H9 (cell line): ENCODE measurements at places on chromosomes 12 and 14. TPM values are rescaled to one million over a fixed set of nuclear protein-coding genes. Genes with fewer than 3 reads are reported as not detected.

- no peaks in the 10 kb centered on the region for H3K27me3 ChIP-seq
- H3K4me1 ChIP-seq: no peaks in the 10 kb centered on the region
- H3K27ac ChIP-seq: no peak overlapping the region
- no peak overlapping the region for H3K4me3 ChIP-seq
Observed at GRCh38 chr12:96883571-96883970, 23.5 kb upstream of the NEDD1 start.

DNA sequence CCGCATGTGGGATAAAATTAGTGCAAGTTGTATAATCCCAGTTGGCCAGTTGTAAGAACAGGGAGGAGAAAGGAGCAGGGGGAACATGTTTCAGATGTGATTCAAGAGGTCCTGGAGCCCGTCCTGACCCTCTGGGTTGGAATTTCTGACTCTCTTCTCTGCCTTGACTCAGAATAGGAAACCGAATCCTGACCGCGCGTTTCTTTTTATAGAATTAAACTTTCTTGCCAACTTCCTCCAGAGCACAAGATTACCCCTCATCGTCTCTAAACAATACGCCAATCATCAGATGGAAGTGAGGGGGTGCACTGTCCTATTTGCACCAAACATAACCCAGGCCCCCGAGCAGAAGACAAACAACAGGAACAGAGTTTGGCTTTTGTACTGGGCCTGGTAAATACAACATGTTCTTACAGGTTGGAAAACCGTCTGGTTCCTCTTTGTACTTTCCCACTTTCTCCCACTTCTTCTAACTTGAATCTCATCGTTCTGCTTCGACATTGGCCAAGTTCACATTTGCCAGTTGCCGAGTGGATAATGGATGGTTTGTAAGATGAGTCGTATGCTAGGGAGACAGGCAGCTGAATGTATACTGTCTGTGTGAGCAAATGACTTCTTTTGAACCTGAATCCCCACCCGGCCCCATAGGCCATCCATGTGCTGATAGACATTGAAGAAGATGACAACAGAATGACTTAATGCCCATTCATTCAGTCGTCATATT is 42.6 kb upstream of the MED13L start:
- H3K36me3 ChIP-seq: no peaks in the 10 kb centered on the region
- no peak for DNase-seq
- no peaks in the 10 kb centered on the region for H3K4me1 ChIP-seq
- H3K27ac ChIP-seq: no peak overlapping the region
- H3K4me3 ChIP-seq: no peak overlapping the region

GRCh38 chr12:10235761-10236631 is 23.3 kb downstream of the GABARAPL1 start:
- no peaks in the 10 kb centered on the region for H3K27me3 ChIP-seq
- H3K36me3 ChIP-seq: peaks cover 35% of the 10 kb centered on the region
- no peak for DNase-seq
- H3K4me1 ChIP-seq: no peaks in the 10 kb centered on the region
- no peak overlapping the region for H3K4me3 ChIP-seq

- DNase-seq: no peak
- no peaks in the 10 kb centered on the region for H3K4me1 ChIP-seq
- H3K27ac ChIP-seq: no peak overlapping the region
- H3K4me3 ChIP-seq: no peak overlapping the region
- no peaks in the 10 kb centered on the region for H3K36me3 ChIP-seq
- H3K27me3 ChIP-seq: no peaks in the 10 kb centered on the region
Observed at GRCh38 chr12:25189656-25190055, 5.3 kb downstream of the DNAI7 start.

DNA sequence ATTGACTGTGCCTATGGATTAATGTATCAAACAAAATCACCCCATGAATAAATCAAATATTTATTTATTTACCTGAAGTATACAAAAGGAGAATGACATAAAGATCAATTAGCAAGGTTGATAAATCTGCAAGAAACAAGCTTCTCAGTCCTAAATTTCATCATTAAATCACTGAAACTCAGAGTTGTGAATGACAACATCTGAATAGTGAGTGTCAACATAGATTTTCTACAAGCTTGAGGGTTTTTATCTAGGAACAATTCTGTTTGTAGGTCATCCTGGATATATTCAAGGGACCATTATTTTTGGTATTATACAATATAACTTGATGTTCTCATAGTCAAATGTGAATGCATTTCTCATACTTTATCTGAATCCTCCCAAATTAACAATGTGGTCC is 17.4 kb upstream of the KLRF1 start:
- H3K27ac ChIP-seq: no peak overlapping the region
- DNase-seq: no peak
- H3K4me3 ChIP-seq: no peak overlapping the region
- H3K4me1 ChIP-seq: no peaks in the 10 kb centered on the region
- no peaks in the 10 kb centered on the region for H3K36me3 ChIP-seq
- no peaks in the 10 kb centered on the region for H3K27me3 ChIP-seq

The ZBTB25 gene
- total RNA-seq: 8.2 TPM in 2 replicates

The WNT5B gene
- total RNA-seq: 0.61 and 1.5 TPM in 2 replicates

The LPAR5 gene
- 0.22 TPM in 2 replicates for total RNA-seq
